Hepatocyte (in vitro differentiated cells): ENCODE measurements at places on chromosomes 5 and 9. TPM values are rescaled to one million over a fixed set of nuclear protein-coding genes. Genes with fewer than 3 reads are reported as not detected.

DNA sequence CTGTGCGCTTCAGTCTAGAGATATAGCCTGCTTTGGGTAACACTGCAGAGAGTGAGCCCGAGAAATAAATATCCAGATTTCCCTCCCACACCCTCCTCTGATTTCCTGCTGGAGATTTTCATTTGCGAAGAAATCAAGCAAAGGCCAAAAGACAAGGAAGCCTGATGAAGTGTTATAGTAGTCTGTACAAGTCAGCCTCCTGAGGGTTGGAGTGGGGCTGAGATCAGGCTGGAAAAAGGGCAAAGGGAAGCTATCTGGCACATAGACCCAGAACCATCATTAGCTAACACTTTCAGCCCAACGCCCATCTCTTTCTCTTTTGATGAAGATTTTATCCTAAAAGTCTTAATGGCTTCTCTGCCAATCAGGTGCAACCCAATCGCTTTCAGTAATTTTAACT is 154.6 kb upstream of the SLC44A1 start:
- H3K36me3 ChIP-seq = no peaks in the 10 kb centered on the region
- H3K27ac ChIP-seq = no peak overlapping the region

- no peaks in the 10 kb centered on the region for H3K27me3 ChIP-seq
- peaks cover 3% of the 10 kb centered on the region for H3K36me3 ChIP-seq
- H3K4me3 ChIP-seq = no peak overlapping the region
- no peak for DNase-seq
- no peaks in the 10 kb centered on the region for H3K4me1 ChIP-seq
- H3K27ac ChIP-seq = no peak overlapping the region
These were observed 65.9 kb downstream of the ELL2 start for GRCh38 chr5:95895771-95896170.

- H3K36me3 ChIP-seq = no peaks in the 10 kb centered on the region
- no peak for DNase-seq
- peaks cover under 1% of the 10 kb centered on the region for H3K4me1 ChIP-seq
- H3K27ac ChIP-seq = no peak overlapping the region
- H3K27me3 ChIP-seq = no peaks in the 10 kb centered on the region
- H3K4me3 ChIP-seq = no peak overlapping the region
These were observed 105.8 kb downstream of the EFNA5 start for GRCh38 chr5:107564931-107565372.

GRCh38 chr5:144173766-144174165 is 3.1 kb downstream of the KCTD16 start:
- no peak overlapping the region for H3K27ac ChIP-seq
- H3K27me3 ChIP-seq = no peaks in the 10 kb centered on the region
- H3K4me1 ChIP-seq = peaks cover 4% of the 10 kb centered on the region
- H3K36me3 ChIP-seq = no peaks in the 10 kb centered on the region
- no peak for DNase-seq
- no peak overlapping the region for H3K4me3 ChIP-seq

Gene FAM120AOS
- total RNA-seq = 48.1 and 56.0 TPM in 2 replicates

Gene SMARCA2
- total RNA-seq = 65.3 and 95.1 TPM in 2 replicates

Gene PCDHB3
- total RNA-seq = 3.8 and 4.1 TPM in 2 replicates

Gene LCN15
- 1.5 and 35.9 TPM in 2 replicates for total RNA-seq

Gene CETN3
- 15.7 and 25.2 TPM in 2 replicates for total RNA-seq
